Kidney capillary endothelial cell (primary cell): ENCODE measurements at places on chromosomes 16 and 17.

GRCh38 chr16:87380881-87381280, 2.7 kb downstream of the FBXO31 start:
- no peak for DNase-seq

DNA sequence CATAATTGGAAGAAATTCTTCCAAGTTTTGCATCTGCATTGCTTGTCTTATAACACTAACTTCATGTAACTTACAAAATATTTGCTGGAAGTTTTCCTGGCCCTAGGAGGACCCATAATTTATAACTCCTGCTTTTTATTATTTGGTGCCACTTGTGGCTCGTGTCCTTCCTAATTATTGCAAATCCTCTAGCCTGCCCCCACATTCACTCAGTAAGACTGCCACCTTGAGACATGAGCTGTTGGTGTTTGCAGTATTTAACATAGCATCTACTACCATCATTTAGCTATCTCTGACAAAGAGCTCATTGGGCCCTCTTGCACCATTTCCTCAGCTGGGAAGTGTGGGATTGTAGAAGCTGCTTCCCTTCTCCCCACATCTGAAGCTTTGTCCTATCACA, 49.5 kb downstream of the FTO start:
- DNase-seq, result no peak

GRCh38 chr17:67944035-67944434, 52.2 kb downstream of the C17orf58 start:
- DNase-seq, result no peak

- no peak for DNase-seq
Measured at GRCh38 chr16:8951447-8952280, 12.0 kb downstream of the USP7 start.

DNA sequence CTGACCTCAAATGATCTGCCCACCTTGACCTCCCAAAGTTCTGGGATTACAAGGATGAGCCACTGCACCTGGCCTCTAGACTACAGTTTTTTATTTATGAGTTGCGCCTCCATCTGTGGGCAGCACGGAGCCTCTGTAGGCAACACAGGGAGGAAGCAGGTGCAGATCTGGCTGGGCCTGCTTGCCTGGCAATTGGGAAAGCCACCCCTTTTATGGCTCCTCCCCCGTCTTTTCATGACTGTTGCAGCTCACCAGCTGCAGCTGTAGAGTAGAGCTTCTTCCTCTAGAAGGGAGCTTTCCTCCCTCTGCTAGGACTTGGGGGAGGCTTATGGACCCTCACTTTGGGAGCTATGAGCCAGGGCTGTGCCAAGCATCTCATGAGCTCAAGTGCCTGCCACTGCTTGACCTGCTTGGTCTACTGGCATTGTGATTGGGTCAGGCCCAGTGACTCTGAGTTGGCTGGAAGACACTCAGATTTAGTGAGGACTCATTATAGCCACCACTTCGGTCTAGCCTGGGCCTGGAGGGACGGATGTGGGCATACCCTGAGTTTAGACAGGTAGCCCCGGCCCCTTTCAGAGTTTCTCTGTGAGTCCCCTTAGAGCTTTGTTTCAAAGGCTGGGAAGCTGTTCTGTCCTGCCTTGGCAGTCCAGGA, 6.9 kb upstream of the SLC7A6 start:
- no peak for DNase-seq

GRCh38 chr16:11183035-11183812, 72.8 kb downstream of the SOCS1 start:
- no peak for DNase-seq

DNA sequence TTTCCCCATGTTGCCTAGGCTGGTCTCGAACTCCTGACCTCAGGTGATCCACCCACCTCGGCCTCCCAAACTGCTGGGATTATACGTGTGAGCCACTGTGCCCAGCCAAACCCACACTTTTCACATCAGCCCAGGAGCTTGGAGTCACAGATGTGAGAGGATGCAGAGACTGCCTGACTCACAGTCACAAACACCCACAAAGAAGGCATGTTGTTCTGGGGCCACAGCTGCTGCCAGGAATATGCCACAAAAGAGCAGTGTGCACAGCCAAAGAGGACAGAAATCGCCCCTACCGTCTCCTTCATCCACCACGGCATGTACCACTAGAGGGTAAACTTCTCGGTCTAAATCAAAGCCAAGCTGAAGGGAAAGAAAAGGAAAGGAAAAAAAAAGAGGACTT, 25.1 kb upstream of the FOXJ1 start:
- no peak for DNase-seq

GRCh38 chr16:4979736-4980660, 21.9 kb downstream of the SEC14L5 start:
- no peak for DNase-seq

DNA sequence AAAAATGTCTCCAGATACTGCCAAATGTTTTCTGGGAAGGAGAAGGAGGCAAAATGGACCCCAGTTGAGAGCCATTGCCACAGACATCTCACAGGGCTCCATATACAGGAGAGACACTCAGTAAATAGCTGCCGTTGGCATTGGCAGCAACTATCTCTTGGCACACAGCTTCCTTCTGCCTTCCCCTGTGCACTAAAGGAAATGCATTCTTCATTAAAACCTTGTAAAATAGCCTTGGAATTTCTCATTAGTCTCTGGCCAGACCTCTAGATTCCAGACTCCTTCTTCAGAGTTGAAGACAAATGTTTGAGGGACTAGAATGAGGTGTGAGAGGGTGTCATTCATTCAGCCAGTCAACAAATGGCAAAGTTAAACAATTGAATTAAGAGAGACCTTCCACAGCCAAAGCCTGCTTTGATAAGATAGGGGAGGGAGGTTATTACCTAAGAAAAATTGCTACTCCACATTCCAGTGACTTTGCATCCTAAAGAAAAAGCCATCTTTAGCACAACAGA, 223.9 kb upstream of the HS3ST3A1 start:
- no peak for DNase-seq

GRCh38 chr16:30166202-30166902, 17.1 kb upstream of the CORO1A start:
- DNase-seq, result no peak

GRCh38 chr17:57918017-57918895, 37.0 kb downstream of the CUEDC1 start:
- DNase-seq, result no peak

DNA sequence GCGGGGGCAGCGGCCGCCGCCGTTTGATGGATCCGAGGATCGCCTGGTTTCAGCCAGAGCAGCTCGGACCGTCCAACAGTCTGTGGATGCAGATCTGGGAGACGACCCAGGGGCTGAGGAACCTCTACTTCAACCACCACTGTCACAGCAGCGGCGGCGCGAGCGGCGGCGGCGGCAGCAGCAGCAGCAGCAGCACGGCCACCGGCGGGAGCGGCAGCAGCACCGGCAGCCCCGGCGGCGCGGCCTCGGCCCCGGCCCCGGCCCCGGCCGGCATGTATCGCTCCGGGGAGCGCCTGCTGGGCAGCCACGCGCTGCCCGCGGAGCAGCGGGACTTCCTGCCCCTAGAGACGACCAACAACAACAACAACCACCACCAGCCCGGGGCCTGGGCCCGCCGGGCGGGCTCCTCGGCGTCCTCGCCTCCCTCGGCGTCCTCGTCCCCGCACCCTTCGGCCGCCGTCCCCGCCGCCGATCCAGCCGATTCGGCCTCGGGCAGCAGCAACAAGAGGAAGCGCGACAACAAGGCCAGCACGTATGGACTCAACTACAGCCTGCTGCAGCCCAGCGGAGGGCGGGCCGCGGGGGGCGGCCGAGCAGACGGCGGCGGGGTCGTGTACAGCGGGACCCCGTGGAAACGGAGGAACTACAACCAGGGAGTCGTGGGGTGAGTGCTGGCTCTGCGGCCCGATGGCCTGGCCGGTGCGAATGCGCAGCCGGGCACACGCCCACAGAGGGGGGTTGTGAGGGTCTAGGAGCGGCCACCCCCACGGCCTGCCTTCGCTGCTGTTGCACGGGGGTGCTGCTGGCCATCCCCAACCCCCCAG, 702 bp downstream of the TENT4B start:
- peak; percentile 29 for DNase-seq

DNA sequence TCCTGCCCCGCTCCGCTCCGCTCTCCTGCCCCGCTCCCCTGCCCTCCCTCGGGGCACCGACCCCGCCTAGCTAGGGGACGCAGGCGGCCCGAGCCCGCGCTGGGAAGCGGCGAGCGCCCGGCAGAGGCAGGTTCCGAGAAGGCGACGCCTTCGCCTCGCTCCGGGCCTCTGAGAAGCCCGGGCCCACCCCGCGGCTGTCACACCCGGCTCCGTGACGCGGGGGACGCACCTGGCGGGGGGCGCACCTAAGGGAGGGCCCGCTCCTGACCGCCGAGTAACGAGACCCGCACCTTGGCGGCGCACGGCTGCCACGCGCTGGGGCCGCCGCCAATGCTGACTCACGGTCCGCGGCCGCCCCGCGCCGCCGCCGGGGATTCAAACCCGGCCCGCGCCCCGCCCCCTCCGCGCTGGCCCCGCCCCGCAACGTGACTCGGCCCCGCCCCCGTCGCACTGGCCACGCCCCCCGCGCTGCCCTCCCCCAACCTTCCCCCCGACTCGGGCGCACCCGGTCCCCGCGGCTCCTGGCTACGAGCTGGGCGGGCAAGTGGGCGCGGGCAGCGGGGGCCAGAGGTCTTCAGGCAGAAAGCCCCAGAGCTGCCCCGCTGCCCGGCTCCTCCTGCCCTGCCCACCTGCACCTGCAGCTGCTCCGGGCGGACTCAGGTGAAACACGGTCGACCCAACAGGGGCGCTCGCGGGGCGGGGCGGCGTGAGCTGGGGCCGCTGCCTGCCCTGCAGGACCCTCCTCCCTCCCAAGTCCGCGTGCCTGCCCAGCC, 27.8 kb downstream of the GNPTG start:
- DNase-seq, result peak; percentile 56

DNA sequence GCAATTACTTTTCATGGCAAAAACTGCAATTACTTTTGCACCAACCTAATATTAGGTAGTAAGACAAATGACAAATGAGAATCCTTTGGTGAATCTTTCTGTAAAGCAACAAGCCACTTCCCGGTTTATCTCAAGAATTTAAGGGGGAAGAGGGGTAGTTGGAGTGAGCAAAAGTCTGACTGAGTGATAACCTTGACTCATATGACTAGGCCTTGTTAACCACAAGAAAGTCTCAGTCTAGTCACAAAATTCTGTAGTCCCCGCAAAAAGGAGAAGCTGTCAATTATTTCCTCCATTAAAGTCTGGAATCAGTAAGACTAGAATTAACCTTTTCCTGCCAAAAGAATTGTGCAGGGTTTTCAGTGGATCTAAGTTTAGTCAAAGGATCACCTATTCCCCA, 72.2 kb upstream of the GNAO1 start:
- no peak for DNase-seq

DNA sequence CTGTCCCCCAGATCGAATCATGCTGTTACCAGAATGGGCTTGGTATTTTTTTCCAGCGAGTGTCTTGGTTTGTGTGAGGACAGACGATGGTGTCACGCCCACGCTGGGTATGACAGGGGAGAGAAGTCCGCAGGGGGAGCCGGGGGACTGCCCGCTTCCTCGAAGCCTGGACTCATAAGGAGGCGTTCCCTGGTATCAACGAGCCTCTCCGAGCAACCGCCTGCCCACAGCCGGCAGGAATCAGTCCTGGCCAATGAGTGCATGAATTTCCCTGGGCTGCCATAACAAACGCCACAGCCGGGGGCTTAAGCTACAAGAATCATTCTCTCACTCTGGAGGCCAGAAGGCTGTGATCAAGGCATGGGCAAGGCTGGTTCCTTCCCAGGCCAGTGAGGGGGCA, 26.1 kb upstream of the JPH3 start:
- DNase-seq, result no peak

DNA sequence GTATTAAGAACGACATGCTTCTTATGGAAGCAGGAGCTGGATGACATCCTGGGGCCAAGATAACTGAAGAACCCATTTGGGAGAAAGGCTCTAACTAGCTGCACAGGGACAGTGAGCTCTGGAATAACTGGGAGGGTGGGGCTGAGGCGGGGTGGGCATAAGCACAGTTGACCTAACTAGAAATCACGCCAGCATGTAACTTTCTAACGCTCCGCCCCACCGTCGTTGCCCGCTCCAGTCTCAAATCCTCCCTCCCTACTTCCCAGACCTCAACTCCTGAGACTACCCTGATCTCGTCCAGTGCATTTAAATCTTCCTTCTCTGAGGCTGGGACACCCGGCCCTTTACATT, 436 bp downstream of the PHB1 start:
- DNase-seq, result no peak

GRCh38 chr16:24984903-24985675, 30.1 kb downstream of the ARHGAP17 start:
- no peak for DNase-seq

DNA sequence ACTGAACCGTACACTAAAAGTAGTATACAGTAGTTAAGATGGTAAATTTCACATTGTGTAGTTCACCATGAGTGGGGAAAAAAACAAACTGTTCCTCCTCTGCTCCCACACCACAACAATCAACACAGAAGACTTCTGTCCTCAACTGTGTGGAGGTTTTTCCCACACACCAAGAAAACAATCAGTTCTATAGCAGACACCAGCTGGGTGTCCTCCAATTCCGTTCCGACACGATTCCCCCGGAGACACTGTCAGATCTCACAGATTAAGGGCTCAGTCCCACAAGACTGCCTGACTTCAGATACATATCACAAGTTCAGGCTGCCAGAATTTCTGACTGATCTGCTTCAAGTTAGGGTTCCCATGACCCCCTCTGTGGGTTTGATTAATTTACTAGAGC, 31.8 kb downstream of the BBS2 start:
- DNase-seq, result no peak

GRCh38 chr16:61098505-61098904, 937.7 kb downstream of the CDH8 start:
- no peak for DNase-seq

DNA sequence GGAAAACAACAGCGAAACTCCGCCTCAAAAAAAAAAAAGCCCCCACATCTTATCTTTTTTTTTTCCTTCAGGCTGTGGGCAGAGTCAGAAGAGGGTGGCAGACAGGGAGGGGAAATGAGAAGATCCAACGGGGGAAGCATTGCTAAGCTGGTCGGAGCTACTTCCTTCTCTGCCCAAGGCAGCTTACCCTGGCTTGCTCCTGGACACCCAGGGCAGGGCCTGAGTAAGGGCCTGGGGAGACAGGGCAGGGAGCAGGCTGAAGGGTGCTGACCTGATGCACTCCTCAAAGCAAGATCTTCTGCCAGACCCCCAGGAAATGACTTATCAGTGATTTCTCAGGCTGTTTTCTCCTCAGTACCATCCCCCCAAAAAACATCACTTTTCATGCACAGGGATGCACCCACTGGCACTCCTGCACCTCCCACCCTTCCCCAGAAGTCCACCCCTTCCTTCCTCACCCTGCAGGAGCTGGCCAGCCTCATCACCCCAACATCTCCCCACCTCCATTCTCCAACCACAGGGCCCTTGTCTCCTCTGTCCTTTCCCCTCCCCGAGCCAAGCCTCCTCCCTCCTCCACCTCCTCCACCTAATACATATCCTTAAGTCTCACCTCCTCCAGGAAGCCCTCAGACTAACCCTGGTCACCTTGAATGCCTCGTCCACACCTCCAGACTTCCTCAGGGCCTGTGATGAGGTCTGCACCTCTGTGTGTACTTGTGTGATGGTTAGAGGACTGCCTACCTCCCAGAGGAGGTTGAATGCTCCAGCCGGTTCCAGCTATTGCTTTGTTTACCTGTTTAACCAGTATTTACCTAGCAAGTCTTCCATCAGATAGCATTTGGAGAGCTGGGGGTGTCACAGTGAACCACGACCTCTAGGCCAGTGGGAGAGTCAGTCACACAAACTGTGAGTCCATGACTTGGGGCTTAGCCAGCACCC, 1.2 kb upstream of the HBA1 start:
- DNase-seq, result no peak

GRCh38 chr16:57700781-57701551, 6.4 kb downstream of the DRC7 start:
- DNase-seq, result no peak
